Right kidney (tissue), 9 donors: ENCODE measurements at places on chromosomes 7 and 10.

- DNase-seq = no peak
Observed at GRCh38 chr7:98163704-98164494, 47.3 kb upstream of the BHLHA15 start.

- DNase-seq = no peak
Observed at GRCh38 chr7:131537571-131537978, 18.9 kb downstream of the PODXL start.

GRCh38 chr7:32587411-32587948 is 92.2 kb downstream of the AVL9 start:
- DNase-seq = no peak

DNA sequence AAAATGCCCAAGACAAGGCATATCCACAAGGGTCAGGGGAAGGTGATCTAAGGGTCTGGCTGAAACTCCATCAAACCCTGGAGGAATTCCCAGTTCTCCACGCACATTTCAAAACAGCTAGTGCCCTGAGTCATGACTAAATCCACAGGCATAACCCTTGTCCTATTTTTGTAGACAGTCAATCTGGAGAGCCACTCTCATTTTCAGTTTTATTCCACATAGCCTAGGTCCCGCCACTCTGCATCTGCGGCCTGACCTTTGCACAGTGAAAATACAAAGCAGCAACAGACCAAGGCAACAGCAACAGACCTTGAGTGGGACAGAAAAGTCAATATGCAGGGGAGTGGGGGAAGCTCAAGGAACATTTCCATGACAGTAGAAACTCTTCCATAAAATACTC is 201.4 kb upstream of the NPVF start:
- DNase-seq = no peak

GRCh38 chr10:110324805-110325280 is 20.1 kb upstream of the SMNDC1 start:
- no peak for DNase-seq

DNA sequence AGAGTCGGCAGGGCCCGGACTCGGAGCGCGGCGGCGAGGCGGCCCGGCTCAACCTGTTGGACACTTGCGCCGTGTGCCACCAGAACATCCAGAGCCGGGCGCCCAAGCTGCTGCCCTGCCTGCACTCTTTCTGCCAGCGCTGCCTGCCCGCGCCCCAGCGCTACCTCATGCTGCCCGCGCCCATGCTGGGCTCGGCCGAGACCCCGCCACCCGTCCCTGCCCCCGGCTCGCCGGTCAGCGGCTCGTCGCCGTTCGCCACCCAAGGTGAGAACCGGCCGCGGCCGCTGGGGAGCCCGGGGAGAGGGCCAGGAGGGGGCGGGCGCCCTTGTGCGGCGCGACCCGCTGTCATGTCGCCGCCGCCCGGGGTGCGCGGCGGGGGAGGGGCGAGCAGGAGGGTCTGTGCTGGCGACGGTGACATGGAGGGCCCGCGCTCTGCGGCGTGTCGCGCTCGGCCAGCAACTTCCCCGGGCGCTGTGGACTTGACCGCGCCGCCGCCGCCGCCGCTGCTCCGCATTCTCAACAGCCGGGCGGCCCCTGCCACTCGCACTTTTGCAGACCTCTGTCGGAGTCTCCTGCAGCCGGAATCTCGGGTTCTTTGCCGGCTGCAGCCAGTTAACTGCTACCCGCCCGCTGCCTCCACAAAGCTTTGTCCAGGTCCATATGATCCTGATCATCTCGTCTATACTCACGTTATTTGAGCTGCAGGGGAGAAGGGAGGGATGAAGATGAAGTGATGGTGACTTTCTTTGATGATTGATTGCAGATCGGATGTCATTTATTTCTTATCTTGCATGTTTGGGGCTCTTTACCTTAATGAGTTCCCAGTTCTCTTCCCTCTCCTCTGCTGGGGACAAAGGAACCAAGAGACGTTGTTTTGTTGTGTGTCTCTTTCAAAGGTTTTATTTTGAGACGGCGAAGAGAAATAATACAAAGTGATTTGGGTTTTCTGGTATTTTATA is 869 bp downstream of the TRIM24 start:
- peak; percentile 94 for DNase-seq

- no peak for DNase-seq
Observed at GRCh38 chr7:4416396-4417056, 265.6 kb upstream of the FOXK1 start.

- no peak for DNase-seq
Observed at GRCh38 chr7:152661479-152661878, 14.5 kb downstream of the XRCC2 start.

DNA sequence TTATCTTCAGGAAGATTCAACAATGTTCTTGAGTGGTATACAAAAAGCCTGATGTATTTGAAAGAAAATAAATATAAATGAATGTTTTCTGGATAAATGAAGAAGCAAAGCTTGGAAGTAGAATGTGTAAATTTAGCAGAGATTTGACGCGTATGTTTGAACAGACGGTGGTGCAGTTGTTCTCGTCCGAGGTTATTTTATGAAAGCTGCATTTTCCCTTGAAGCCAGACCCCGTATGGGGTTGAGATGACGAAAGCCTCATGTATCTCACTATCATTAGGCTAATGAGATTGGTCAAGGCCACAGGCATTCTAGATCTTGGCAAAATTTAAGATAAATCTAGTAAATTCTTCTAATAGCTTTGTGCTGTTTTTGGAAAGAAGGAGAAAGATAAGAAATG is 195.2 kb downstream of the NXPH1 start:
- DNase-seq = no peak

GRCh38 chr10:75334720-75335119 is 66.8 kb downstream of the ZNF503 start:
- no peak for DNase-seq

DNA sequence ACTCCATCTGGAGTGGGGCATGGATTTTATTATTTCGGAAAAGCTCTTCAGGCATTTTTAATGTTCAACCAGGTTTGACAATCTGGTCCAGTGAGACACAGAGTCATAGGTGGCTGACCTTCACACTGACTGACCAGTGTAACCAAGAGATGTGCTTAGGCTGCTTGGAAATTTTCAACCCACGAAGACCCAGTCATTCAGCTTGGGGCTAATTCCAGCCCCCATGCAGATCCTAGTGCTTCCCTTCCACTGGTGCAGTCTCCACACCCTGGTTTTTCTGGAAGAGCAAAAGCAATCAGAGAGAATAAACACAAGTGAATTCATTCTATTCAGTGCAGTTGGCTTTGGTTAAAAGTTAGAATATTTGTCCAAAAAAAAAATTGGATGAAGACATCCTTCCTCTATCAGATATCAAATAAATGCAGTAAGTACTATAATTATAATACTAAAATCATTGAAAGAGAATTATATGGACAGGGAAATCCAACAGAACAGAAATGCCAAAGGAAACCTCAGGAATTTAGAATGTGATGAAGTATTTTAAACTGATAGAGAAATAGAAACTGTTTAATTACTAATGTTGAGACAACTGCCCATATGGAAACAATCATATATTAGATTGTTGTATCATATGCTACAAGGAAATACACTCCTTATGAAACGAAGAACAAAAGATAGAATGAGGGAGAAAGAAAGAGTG is 178.0 kb downstream of the NPSR1 start:
- no peak for DNase-seq
